ENCODE measurements at places on chromosomes 3 and 15.

GRCh38 chr3:149023951-149024350 lies 32.6 kb downstream of the GYG1 start:
- no peak for DNase-seq

DNA sequence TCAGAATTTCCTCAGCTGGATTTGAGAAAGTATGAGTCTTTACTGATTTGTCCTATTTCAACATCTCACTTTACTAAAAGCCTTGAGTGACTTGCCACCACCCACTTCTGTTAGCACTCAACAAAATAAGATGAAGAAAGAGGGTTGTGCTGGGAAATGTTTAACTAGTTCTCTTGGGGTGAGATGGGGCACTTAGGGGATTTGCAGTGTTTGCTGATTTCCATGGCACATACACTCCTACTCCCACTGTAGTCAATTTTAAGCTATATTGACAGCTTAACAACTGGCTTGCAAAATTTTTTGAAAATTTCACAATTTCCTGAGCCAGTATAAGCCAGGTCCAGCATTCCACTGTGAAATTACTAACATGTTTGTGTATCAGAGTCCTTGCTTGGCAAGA lies 463.1 kb upstream of the ARHGEF26 start:
- no peak for DNase-seq

DNA sequence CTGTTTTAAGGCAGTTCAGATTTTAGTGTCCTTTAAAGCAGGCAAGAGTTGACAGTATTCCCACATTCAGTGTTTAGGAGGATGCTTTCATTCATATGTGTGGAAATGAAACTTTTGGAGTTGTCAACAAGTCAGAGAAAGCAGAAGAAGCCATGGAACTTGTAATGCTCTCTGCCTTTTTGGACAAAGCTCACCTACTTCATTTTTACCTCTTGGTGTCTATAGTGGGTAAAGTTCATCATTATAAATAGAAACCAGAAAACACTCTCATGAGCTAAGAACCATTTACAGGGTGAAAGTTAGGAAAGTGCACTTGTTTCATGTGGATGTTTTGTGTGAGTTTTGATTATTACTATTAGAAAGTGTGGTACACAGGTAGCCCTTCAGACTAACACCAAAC lies 9.2 kb upstream of the NFKBIZ start:
- DNase-seq, result no peak

DNA sequence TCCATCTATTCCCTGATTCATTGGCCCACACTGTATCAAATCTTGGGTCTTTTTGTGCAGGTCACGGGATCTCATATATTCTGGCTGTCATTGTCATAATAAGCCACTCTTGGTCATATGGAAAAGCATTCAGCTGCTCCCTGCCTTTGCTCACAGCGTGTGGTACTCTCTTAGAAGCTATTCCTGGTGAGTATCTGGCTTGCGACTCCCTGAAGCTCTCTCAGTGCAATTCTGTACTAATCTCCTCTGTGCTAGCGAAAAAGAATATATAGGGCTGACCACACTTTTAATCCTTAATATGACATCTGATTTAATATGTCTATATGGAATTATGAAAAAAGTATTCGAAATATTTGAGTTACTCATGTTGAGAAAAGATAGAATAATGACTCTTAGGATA lies 440.8 kb upstream of the GBE1 start:
- no peak for DNase-seq

DNA sequence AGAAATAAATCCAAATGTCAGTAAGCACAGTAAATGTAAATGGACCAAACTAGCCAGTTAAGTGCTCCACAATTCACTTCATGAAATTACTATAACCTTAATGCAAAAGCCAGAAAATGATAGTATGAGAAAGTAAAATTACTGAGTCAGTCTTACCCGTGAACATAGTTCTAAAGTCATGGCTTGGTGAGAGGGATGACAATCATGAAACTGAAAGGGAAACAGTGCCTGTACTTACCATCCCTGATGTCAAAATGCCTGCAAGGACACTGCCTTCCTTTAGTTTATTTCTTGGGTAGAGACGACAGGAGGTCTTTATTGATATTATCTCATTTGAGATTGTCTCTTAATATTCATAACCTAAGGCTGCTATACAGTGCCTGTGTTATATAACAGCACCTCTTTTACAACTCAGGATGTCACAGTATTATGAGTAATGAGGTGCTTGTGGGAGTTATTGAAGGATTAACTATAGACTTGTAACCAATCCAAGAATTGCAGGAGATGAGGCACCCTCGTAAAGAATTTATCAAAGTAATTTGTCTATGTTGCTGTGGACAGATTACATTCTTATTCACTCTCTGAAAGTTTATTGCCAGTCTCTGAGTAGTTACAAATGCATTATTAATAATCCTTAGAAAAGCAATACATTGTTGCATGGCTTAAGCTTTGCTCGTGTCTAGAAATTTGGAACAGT lies 142.9 kb upstream of the BFSP2 start:
- no peak for DNase-seq

DNA sequence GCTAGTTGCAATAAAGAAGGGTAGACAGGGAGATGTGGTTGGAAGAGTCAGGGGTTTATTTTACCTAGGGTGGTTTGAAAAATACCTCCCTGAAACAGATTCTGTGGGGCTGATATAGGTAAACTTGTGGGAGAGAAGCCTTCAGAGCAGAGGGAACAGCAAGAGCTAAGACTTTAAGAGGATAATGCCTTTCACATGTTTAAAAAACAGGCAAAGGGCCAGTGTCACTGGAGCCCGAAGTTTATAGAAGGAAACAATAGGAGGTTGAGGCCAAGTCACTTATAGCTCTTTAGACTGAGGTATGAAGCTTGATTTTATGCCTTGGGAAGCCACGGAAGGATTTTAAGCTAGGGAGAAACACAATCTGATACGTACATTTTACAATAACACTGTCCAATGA lies 448.7 kb downstream of the TAFA4 start:
- no peak for DNase-seq

GRCh38 chr3:4829031-4829394 lies 150.2 kb upstream of the BHLHE40 start:
- no peak for DNase-seq

GRCh38 chr3:82743196-82743595 lies 981.8 kb upstream of the GBE1 start:
- no peak for DNase-seq

DNA sequence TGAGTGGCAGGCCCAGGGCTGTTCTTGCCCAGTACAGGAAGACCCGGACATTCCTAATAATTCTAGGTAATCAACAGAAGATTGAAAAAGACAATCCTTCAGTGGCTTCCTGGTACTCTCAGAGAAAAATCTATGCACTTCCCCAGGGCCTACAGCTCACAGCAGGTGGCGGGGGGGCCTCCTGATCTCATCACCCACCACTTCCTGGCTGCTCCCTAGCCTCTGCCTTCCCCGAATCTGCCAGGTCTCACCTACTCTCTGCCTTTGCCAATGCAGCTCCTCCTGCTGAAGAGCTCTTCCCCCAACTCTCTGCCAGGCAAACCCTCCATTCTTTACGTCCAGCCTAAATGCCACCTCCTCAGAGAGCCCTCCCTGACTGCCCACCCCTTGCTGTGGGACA lies 37.5 kb downstream of the EHD4 start:
- DNase-seq, result peak; percentile 32

- no peak for DNase-seq
Measured at GRCh38 chr15:52337198-52337853, 41.7 kb upstream of the MYO5C start.

GRCh38 chr3:3551981-3552380 lies 247.2 kb upstream of the LRRN1 start:
- no peak for DNase-seq

DNA sequence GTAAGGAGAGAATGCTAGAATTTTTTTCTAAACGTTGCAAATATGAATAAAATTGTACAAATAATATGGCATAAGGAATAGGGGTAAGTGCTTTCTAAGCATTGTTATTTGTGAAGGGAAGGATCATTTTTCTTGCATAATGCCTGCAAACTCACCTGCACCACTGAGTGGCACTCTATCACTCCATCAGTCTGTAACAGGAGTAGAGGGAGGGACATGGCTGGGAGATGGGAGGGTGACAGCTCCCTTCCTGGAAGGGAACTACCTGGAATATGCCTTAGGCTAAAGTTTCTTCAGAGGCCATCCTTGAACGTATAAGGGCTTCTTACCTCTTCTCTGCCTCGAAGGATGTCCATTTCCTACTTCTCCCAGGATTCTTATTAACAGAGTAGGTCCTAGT lies 3.0 kb downstream of the NAALADL2 start:
- DNase-seq, result no peak

DNA sequence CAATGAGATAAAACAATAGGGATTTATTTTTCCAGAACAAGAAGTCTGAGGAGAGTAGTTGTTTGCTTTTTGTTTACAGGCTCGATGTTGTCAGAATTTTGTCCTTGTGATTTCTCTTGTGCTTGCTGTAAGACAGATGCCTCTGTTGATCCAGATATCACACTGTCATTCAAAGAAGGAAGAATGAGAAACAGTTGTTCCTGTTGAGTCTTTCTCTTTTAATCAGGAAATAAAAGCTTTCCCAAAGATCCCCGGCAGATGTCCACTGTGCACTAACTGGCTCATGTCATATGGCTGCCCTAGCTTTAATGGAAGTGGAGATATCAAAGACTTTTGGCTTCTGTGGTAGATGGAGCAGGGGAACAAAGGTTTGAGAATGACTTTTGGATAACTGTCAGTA lies 6.8 kb downstream of the SERPINI1 start:
- DNase-seq, result no peak

DNA sequence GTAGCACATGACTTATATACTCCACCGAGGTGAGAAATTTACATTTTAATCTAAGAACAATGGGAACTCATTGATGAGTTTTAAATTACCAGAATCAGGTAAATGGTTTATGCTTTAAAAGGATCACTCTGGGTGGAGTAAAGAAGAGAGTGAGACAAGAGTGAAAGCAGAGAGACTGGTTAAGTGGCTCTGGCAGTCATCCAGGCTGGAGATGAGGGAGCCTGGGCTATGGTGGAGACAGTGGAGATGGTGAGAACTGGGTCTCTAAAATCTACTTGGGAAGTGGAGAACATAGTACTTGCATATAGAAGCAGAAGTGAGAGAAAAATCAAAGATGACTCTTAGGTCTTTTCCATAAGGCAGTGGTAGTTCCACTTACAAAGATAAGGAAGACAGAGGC lies 37.1 kb upstream of the SLC25A36 start:
- DNase-seq, result no peak

DNA sequence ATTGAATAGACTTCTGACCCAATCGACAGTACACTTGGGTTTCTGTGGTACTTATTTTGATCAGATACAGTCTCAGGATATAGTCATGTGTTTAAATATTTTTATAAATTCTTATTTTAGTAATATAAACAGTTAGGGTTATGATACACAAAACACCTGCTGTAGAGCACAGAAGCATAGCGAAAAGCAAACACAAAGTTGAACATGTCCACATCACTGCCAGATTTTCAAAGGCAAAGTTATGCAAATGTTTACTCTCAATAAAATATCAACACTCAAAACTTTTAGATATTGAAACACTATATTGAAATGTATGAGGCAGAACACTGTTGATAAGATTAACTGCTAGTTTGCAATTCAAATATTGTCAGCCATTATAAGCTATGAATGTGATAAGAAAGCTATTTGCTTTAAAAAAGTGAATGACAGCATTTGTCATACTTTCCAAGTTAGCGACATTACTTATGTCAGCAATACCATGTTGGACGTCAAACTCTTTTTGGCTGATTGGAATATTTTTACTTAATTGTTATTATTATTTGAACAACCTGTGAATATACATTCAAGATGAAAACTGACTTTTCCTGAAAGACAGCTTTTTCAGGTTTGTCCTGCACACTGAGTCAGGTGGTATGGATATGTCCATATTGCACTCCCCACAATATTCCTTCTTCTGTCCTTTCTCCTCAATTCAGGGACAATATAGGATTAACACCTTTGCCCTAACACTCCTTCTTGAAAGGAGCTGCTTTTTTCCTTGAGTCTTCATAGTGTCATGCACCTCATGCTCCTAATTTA lies 367.1 kb downstream of the EPHA3 start:
- no peak for DNase-seq

GRCh38 chr15:90062023-90062442 lies 40.2 kb downstream of the IDH2 start:
- DNase-seq, result peak; percentile 26

DNA sequence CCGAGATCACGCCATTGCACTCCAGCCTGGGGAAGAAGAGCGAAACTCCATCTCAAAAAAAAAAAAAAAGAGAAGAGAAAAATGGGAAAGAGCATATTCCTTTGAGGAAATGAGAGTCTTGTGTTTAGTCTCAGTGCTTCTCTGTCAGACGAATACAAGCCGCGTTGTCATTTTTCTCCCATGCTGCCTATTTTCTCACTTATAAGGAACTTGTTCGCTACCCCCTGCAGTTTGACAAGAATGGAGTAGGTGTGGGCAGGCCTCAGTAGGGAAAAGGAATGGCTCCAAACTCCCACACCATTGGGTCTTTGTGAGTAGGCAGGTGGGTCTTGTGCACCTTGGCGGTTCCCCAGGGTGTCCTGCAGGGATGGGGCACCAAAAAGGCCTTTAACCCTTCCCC lies 6.5 kb downstream of the GPR160 start:
- DNase-seq, result no peak

DNA sequence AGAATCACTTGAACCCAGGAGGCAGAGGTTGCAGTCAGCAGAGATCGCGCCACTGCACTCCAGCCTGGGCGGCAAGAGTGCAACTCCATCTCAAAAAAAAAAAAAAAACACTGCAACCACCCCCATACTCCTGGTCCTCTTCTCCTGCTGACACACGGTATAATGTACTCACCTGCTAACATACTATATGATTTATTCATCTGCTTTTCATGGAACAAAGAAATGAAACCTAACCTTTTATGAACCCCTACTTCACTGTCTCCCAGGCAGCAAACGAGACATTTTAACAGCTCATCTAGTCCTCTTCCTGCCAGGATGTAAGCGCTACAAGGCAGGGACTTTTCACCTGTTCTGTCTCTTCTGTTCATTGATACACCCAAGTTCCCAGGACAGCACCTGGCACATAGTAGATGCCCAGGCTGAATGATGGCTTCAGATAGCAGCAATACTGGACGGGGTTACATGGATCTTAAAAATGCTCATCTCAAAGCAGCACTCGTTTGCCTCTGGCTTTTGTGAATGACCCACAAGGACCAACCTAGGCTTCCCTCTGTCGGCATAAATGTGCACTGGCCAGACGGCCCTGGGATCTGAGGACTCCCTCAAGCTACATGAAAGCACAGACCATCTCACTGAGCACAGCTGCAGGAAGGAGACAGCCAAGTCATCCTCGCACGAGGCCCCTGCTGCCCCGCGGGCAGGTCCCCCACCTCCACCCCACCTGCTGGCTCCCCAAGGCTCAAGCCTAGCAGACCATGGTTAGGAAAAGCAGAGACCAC lies 20.3 kb downstream of the XXYLT1 start:
- DNase-seq, result no peak

All from stimulated activated CD4-positive, alpha-beta T cell treated with anti-CD3 and anti-CD28 coated beads, Interleukin-1b, Interleukin-23, amount 100 ng/mL, for 1 hour (primary cell).